ENCODE measurements at places on chromosomes 3 and 15.

DNA sequence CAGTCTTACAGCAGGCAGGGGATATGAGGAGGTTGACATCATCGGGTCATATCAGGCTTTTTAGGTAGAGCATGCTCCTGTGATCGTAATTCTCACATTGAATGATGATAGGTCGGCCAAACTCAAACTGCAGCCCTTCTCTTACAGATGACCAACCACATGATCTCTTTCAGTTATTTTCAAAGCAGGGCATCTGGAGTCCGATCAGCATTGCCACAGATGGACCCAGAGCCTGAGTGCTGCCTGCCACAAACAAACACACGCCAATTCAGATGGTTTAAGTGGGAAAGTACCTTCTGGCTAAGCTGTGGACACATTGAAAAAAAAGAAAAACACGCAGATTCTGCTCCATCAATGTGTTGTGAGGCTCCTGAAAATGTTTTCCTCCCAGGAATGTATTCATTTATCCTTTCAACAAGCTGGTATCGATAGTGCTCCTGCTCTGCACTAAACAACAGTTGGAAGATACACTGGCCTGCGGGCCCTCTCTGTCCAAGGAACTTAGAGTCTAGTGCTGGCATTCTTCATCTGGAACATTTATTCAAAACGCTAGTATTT lies 31.2 kb downstream of the ARPP21 start:
- DNase-seq = no peak

DNA sequence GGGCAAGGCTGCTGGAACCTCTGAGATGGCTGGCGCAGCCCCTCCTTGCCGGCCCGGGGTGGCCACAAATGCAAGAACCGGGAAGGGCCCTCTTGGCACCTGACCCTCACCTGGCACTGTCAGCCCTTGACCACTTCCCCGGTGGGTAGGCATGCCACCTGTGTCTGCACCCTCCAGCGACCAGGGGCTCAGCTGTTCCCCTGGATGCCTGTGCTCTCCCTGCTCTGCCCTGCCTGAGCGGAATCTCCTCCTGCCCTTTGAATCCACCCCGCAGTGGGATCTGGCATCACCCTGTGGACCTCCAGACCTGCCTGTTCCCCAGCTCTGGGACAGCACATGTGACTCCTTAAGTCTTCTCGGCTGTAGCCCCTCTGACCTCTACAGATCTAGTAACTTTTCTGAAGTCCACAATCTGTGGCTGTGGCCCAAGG lies 26.1 kb upstream of the FGD5 start:
- DNase-seq = no peak

DNA sequence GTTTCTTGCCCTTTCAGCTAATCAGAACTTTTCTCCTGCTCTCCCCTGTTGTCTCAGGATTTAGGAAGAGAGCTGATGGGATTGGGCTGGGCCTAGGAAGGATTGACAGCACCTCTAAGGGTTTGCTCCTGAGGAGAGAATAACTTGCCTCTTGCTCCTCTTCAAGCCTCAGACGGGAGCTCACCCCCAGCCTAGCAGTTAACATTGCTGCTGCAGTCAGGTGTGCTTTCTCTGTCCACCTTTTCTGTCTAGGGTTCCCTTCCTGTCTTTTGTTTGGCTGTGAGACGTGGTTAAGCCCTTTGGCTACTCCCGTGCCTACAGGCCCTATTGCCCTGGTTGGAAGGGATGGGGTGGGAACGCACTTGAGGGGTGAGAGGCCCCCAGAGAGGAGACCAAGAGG lies 20.1 kb downstream of the TMEM108 start:
- DNase-seq = no peak

GRCh38 chr3:45701172-45701867 lies 12.1 kb downstream of the SACM1L start:
- DNase-seq = no peak

DNA sequence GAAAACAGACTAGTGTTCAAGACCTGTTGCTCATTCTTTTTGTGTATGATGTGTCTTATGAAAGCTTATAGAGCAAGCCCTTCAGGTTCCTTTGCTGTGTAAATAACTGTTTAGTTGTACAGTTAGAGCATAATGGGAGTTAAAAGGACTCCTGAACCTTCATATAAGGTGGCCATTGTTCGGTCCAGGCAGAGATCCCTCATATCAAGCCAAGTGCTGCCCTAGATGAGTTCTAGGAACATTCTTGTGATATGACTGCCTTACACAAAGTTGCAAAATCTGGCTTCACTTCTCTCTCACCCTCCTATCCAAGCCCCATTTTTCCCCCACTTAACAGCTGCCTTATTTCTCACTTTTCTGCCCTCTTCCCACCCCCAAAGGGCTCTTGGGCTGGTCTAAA lies 26.9 kb downstream of the GYG1 start:
- no peak for DNase-seq

DNA sequence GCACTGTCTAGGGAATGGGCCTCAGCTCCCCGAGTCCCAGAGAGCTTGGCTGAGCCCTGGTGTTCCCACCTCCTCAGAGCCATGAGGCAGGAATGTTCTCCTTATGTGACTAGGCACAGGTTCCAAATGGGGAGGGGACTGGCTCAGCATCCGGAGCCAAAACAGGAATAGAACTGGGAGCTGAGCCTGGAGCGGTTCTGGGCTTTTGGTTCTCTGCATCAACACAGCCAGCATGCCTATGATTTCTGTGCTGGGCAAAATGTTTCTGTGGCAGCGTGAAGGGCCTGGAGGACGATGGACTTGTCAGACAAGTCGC lies at the start of gene FAM131A:
Gene FAM131A, plus strand, starts transcription at position 202 of the 316 bp plus-strand sequence. Its CDS starts 31 bp downstream, at position 233.
- no peak for DNase-seq
